ENCODE measurements at places on chromosomes 1 and 21.

DNA sequence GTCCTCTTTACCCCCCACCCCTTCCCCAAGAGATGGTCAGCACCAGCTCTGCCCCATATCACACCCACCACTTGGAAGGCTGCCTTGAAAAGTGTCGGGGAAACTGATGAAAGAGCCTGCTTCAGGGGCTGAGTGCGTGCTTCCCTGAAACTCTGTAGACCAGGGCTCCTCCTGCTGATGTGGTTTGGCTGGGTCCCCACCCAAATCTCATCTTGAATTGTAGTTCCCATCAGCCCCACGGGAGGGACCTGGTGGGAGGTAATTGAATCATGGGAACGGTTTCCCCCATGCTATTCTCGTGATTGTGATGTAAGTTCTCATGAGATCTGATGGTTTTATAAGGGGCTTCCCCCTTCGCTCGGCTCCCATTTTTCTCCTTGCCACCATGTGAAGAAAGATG, 36.4 kb downstream of the UBIAD1 start:
- no peak for DNase-seq

GRCh38 chr1:235404190-235404589, 37.0 kb downstream of the TBCE start:
- DNase-seq: no peak

GRCh38 chr1:172662464-172663109, 3.7 kb downstream of the FASLG start:
- DNase-seq: peak; percentile 74

DNA sequence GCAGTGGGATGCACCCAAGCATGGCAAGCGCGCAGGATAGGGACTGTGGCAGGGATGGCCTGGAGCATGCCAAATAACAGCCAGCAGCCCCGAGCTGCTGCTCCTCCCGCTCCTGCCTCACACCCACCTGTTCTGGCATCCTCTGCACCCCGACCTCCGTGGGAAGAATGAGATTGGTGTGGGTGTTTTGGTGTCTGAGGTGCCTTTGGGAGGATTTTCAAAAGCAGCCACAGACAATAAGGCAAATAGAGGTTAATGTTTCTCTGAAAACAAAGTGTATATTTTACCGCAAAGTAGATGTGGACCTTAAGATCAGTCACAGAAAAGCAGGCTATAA, 35.5 kb downstream of the IGFN1 start:
- no peak for DNase-seq

DNA sequence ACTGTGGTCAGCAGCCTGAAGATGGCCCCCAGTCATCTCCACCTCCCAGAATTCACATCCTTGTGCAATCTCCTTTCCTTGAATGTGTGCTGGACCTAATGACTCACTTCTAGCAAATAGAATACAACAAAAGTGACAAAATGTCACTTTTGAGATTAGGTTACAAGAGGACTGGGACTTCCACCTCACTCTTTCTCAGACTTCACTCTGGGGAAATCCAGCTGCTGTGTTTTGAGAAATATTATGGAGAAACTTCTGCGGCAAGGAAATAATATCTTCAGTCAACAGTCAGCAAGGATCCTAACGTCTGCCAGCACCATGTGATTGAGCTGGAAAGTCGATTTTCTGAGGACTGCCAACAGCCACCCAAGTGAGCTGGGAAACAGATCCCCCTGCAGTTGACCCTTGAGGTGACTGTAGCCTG, 70.5 kb upstream of the GADD45A start:
- DNase-seq: no peak

- DNase-seq: no peak
Measured at GRCh38 chr1:210731193-210731592, 402.5 kb downstream of the HHAT start.

DNA sequence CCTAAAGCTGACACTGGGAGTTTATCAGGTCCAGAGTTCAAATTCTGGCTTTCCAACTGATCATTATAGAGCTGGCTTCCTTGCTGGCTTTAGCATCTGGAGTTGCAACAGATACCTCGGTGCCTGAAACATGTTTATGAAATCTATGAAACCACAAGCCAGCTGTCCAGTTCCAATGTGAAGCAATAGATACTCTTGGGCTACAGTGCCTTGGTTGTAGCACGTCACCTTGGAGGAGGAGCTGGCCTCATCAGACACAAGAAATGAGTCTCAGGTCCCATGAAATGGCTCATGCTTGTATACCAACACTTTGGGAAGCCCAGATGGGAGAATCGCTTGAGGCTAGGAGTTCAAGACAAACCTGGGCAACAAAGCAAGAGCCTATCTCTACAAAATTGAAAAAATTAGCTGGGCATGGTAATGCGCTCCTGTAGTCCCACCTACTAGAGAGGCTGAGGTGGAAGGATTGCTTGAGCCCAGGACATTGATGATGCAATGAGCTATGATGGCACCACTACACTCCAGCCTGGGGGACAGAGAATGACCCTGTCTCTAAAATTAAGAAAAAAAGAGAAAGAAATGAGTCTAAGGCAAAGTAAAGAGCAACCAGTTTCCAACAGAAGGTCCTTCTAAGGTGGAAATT, 132.5 kb upstream of the ZNF648 start:
- DNase-seq: no peak

- DNase-seq: no peak
Measured at GRCh38 chr1:78038071-78038470, 7.7 kb upstream of the GIPC2 start.

DNA sequence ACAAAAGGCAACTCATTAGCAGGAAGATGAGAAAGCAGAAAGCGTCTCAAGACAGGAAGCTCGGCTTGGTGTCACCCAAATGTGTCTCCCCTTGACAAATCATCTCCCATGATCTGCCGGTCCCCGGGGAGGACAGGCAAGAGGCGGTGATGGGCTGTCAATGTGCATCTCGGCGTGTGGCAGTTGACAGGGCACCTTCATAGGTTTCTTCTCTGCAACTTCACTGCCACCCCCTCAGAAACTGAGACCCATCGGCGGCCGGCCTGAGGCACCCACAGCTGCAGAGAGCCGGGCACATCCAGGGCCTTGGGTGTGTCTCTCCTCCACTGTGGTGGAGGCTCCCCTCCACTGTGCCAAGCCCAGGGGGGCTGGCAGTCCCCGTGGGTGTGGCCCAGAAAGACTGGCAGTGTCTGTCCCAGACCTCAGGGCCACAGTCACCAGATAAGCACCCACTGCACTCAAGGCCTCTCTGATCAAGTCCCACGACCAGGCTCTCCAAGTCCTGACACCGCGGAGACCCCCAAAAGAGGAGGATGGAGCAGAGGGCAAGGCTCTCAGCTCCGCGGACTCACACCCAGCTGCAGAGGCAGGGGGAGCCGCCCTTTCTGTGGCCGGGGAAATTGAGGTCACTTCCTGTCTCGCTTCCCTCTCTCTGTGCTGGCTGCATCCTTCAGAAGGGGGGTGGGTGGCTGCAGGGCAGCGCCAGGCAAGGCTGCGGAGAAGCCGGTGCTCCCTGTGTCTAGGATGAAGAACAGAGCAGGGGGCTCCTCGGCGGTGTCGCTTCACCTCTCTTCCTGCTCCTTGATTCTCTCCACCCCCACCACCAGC, 39.6 kb upstream of the LBR start:
- peak; percentile 77 for DNase-seq

DNA sequence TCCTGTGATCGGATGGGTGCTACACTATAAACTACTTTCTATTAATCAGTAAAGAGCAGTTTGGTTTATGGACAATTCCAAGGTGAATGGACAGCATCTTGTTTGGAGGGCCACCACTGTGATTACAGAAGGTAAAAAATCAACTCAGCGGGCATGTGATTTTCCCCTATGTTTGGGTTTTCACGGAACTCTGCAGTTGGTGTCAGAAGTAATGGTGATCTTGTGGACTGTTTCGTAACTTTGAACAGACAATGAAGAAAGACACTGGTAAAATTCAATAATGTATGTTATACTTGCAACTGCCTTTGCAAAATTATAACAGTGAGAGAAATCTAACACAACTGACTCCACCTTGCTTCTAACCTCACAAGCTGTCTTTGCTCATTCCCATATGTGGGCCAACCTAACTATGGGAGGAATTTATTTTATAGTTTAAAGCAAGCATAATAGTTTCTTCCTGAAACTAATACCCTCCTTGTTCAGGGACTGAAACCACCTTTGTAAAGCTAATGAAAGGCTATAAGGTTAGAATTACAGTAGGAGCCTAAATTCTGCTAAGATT, 53.2 kb downstream of the TRIM33 start:
- DNase-seq: no peak

GRCh38 chr1:223487887-223488259, 94.7 kb downstream of the CCDC185 start:
- DNase-seq: no peak

GRCh38 chr1:44851308-44851707, 8.3 kb upstream of the PTCH2 start:
- no peak for DNase-seq

- DNase-seq: no peak
Measured at GRCh38 chr1:115814685-115815398, 26.1 kb downstream of the NHLH2 start.

GRCh38 chr1:85554630-85555327, 25.8 kb upstream of the CCN1 start:
- DNase-seq: no peak

DNA sequence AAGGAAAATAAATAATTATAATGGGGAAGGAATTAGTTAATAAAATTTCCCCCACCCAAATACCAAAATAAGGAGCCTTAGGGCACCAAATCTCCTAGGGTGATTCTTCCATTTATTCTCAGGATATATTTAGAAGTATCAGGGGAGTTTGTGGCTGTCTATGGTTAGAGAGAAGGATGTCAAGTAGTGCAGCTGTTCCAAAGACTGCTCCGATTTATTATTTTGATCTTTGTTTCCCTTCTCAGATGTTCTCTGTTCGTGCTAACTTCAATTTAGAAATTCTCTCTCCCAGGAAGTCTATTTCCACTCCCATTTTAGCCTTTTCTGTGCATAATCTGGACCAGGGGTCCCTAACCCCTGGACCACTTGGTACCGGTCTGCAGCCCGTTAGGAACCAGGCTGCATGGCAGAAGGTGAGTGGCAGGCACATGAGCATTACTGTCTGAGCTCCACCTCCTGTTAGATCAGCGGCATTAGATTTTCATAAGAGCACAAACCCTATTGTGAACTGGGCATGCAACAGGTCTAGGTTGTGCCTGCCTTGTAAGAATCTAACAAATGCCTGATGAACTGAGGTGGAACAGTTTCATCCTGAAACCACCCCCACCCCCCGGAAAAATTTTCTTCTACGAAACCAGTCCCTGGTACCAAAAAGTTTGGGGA, 9.3 kb upstream of the MAST2 start:
- no peak for DNase-seq

DNA sequence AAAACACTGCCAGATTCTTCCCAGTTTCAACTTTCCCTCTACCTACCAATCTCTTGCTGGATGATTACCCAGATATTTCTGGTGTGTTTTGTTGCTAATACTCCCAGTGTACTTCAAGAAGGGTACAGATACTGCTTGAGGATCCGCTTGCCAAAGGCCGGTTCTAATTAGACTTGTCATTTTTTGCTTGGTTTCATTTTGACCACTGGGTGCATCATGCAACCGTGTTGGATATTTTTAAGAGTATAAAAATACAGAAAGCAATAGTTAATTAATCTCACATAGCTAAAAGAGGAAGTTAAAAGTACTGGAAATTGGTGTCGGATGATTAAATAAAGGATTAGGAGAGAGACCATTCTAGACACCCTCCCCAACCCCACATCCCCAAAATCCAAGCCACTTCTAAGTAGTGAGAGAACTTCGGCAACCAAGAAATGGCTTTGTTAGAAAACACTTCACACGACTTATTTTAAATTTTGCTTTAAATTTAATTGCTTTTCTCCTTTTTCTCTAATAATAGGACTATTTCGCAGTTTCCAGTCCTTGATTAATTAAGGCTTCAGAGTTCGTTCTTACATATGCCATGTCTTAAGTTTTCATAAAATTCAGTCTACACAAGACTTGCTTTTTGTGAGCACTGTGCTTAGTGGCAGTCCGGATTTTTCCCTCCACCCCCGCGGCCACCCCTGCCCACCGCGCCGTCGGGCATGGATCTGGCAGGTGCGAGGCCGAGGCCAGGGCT, 2.5 kb upstream of the CDKN2C start:
- DNase-seq: no peak

GRCh38 chr1:202069662-202070061, 53.1 kb upstream of the GPR37L1 start:
- no peak for DNase-seq

DNA sequence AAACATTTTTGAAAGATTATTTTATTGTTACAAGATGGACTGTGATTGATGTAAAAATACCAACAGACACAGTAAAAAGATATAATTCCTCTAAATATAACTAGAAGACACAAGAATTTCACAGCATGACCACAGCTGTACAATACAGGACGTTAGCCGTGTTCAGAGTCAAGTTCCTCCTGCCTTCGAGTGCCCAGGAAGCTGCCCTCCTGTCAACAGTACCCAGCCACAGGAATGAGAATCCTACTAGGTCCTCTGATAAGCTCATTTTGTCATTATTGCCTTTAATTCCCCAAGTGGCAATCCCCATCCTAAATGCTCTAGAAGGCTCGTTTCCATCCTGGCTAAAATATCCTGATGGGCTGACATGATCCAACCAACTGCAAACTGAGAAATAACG, 16.4 kb upstream of the CAPN2 start:
- no peak for DNase-seq

DNA sequence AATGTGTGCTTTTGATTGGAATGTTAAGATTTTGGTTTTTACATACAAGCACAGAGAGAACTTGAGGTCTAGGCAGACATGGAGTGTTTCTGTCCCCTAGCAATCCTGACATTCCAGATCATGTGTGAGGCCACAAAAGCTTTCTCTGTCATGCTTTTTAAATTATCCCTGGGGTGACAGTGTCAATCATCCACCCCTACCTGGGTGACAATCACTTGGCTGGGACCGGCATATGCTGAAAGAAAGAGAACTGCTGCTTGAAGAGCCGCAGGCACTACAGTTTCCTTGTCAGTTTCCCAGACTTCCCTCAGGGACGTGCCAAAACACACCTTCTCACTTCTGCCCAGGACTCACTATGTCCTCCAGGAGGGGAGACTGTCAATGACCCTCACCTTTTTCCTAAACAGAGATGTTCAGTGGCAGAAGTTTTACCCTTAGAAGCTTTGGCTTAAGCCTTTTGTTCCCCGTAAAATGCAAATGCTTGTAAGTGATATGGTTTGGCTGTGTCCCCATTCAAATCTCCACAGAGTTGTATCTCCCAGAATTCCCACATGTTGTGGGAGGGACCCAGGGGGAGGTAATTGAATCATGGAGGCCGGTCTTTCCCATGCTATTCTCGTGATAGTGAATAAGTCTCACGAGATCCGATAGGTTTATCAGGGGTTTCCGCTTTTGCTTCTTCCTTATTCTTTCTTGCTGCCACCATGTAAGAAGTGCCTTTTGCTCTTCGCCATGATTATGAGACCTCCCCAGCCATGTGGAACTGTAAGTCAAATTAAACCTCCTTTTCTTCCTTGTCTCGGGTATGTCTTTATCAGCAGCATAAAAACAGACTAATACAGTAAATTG, 217.4 kb downstream of the FGGY start:
- no peak for DNase-seq

DNA sequence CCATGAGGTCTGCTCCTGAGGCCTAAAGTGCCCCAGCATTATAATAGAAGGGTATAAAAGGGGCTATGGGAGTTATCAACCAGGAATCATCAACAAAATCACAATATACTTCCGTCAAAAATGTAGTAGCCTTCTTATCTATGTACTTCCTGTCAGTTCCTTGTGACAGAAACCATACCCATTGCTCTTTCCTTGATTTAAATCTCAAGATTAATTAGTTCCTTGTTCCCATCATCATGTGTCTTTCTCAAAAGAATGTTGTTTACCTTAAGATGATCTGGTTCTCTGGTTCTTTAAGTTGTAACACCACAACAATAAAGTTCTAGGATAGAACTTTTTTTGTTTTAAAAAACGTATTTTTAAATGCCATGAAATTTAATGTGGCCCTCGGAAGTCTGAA, 833.3 kb downstream of the LTN1 start:
- DNase-seq: no peak

- no peak for DNase-seq
Measured at GRCh38 chr1:91765880-91766443, 120.0 kb downstream of the TGFBR3 start.

All from activated CD4-positive, alpha-beta T cell treated with anti-CD3 and anti-CD28 coated beads, Interleukin-2, amount 50 U/mL, for 24 hours (primary cell).